Purkinje cell (primary cell): ENCODE measurements at places on chromosomes 11 and 22. TPM values are rescaled to one million over a fixed set of nuclear protein-coding genes. Genes with fewer than 3 reads are reported as not detected.

DLG2 gene
- 393 and 404 TPM in 2 replicates for polyA plus RNA-seq

IFITM1 gene
- polyA plus RNA-seq: 3.2 and 3.6 TPM in 2 replicates

LRP4 gene
- 2.6 and 3.5 TPM in 2 replicates for polyA plus RNA-seq

OMP gene
- polyA plus RNA-seq: not detected in 2 replicates

UPK3A gene
- polyA plus RNA-seq: not detected in 2 replicates

MUC5B gene
- not detected in 2 replicates for polyA plus RNA-seq

GAS2 gene
- polyA plus RNA-seq: 14.6 and 17.1 TPM in 2 replicates

PIK3C2A gene
- polyA plus RNA-seq: 49.6 and 52.6 TPM in 2 replicates

H19 gene
- polyA plus RNA-seq: not detected in 2 replicates

DHCR7 gene
- polyA plus RNA-seq: 11.0 and 15.3 TPM in 2 replicates

FAM118A gene
- polyA plus RNA-seq: 7.7 and 8.1 TPM in 2 replicates

GVQW3 gene
- polyA plus RNA-seq: 0.80 and 3.0 TPM in 2 replicates

MRPL11 gene
- polyA plus RNA-seq: 17.4 and 20.0 TPM in 2 replicates

ADORA2A gene
- not detected in 2 replicates for polyA plus RNA-seq

LRRC56 gene
- 0.13 TPM in 1 of 2 replicates, not detected in the other for polyA plus RNA-seq

POU2AF3 gene
- 0.65 and 1.1 TPM in 2 replicates for polyA plus RNA-seq

ANKK1 gene
- not detected in 2 replicates for polyA plus RNA-seq

CABP7 gene
- 6.6 and 11.0 TPM in 2 replicates for polyA plus RNA-seq

ACRV1 gene
- 0.56 and 2.2 TPM in 2 replicates for polyA plus RNA-seq

TMPRSS4 gene
- not detected in 2 replicates for polyA plus RNA-seq

SLC22A6 gene
- polyA plus RNA-seq: not detected in 2 replicates

CRYBB2 gene
- 0.63 and 0.83 TPM in 2 replicates for polyA plus RNA-seq

MMP1 gene
- 0.69 TPM in 1 of 2 replicates, not detected in the other for polyA plus RNA-seq

SLC6A5 gene
- 0.14 and 0.60 TPM in 2 replicates for polyA plus RNA-seq

SCO2 gene
- not detected in 2 replicates for polyA plus RNA-seq

SHISAL1 gene
- 0.07 and 2.0 TPM in 2 replicates for polyA plus RNA-seq

MEI1 gene
- 7.7 and 7.9 TPM in 2 replicates for polyA plus RNA-seq

AKIP1 gene
- polyA plus RNA-seq: 9.2 and 9.6 TPM in 2 replicates

NTM gene
- 204 and 320 TPM in 2 replicates for polyA plus RNA-seq

FAM181B gene
- polyA plus RNA-seq: 0.78 and 1.6 TPM in 2 replicates

RCE1 gene
- polyA plus RNA-seq: 3.7 and 8.7 TPM in 2 replicates

FGF3 gene
- not detected in 2 replicates for polyA plus RNA-seq

PTPN5 gene
- polyA plus RNA-seq: 3.3 and 6.5 TPM in 2 replicates

GPR83 gene
- polyA plus RNA-seq: 0.94 TPM in 1 of 2 replicates, not detected in the other
